Foreskin keratinocyte (primary cell): ENCODE measurements at places on chromosomes 7 and 10. TPM values are rescaled to one million over a fixed set of nuclear protein-coding genes. Genes with fewer than 3 reads are reported as not detected.

Gene LRRC17
- 0.17 and 0.20 TPM in 2 replicates for polyA plus RNA-seq

DNA sequence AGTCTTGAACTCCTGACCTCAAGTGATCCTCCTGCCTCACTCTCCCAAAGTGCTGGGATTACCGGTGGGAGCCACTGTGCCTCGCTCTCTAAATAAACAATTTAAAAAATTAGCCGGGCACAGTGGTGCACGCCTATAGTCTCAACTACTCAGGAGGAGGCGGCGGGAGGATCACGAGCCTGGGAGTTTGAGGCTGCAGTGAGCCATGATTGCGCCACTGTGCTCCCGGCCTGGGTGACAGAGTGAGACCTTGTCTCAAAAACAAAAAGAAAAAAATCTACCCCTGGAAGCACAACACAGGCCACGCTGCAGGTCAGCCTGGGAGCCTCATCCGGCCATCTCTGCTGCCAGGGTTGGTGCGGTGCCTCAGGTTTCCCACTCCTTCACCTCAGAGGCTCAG, 3.8 kb upstream of the EIF3B start:
- no peak for DNase-seq

- no peak for DNase-seq
Measured at GRCh38 chr7:37068038-37068437, 343.7 kb upstream of the AOAH start.

- no peak for DNase-seq
Measured at GRCh38 chr7:158251061-158251965, 336.3 kb downstream of the PTPRN2 start.

Gene FAM171A1
- polyA plus RNA-seq, result 5.5 and 6.3 TPM in 2 replicates

Gene CNPY1
- not detected in 2 replicates for polyA plus RNA-seq

Gene NDUFA5
- polyA plus RNA-seq, result 39.0 and 44.5 TPM in 2 replicates

DNA sequence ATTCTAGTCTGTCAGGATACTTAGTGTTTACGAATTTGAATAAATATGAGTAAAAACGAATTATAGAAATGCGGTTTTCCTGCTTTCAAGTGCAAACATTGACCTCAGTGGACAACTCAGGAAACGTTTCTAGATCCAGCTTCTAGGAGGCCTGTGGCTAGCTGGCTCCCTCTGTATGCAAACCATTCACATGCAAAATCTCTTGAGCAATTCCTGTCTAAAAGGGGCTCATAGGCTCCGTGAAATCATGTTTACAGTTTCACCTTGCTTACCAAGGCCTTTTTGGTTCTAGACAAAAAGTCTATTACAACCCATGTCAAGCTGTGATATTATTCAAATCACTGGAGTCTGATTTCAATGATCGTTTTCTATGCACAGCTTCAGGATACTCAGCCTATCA, 364.5 kb downstream of the DPP6 start:
- no peak for DNase-seq

- no peak for DNase-seq
Measured at GRCh38 chr7:7556852-7557251, 9.8 kb upstream of the MIOS start.

DNA sequence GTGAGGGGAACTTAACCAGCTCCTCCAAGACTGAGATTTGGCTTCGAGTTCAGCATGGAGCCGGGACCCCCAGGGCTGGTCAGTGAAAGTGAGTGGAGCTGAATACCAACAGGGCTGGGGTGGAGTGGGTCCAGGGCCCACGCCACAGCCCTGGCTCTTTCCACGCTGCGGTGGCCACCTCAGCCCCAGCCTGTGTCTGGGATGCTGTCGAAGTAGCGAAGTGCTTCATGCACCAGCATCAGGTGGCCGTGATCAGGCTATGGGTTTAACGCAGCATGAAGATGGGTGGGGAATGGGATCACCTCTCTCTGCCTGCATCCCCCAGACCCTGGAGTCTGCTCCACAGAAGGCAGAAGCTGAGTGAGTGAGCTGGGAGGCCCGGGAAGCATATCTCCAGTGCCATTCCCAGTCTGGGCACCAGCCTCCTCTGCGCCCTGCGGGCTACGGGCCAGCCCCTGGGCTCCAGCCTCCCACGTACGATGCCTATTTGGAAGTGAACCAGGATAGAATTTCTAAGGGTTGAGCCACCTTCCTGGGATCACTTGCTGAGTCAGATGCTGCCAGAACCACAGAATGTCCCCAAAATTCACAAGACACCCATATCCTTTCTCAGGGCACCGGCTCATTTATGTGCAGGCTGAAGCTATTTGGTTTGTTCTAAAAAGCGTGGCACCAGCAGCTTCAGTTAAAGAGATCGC, 131.1 kb upstream of the CHST15 start:
- no peak for DNase-seq

Gene LRRTM3
- polyA plus RNA-seq, result not detected in 2 replicates

DNA sequence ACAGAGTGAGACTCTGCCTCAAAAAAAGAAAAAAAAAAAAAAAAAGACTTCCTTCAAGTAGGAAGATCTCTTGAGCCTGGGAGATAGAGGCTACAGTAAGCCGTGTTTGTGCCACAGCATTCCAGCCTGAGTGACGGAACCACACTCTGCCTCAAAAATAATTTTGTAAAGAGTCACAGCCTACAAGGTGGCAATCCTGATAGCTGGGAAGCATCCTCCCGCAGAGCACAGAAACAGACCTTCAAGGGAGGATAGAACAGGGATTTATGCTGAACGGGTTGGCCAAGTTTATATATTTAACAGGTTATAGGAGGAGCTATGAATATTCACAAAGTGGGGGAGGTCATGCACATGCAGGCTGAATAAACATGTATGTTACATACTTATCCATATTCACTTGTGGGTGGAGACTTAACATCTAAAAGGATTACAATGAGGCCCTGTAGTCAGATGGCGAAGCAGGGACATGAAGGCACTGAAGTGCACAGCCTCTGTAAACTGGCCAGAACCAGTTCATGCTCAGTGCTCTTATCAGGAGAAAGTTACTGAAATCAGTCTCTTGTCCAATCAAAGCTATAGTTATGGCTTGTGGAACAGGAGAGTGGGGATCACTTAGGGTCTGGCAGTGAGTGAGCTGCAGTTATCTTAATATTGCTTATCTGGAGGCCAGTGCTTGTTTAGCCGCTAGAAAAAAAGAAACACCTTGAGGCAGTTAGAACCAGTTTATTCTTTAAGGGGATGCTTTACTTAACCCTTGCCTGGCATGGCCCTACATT, 6.8 kb downstream of the LMBR1 start:
- DNase-seq, result no peak
